ENCODE measurements at places on chromosomes 11 and 22. TPM values are rescaled to one million over a fixed set of nuclear protein-coding genes. Genes with fewer than 3 reads are reported as not detected.

DNA sequence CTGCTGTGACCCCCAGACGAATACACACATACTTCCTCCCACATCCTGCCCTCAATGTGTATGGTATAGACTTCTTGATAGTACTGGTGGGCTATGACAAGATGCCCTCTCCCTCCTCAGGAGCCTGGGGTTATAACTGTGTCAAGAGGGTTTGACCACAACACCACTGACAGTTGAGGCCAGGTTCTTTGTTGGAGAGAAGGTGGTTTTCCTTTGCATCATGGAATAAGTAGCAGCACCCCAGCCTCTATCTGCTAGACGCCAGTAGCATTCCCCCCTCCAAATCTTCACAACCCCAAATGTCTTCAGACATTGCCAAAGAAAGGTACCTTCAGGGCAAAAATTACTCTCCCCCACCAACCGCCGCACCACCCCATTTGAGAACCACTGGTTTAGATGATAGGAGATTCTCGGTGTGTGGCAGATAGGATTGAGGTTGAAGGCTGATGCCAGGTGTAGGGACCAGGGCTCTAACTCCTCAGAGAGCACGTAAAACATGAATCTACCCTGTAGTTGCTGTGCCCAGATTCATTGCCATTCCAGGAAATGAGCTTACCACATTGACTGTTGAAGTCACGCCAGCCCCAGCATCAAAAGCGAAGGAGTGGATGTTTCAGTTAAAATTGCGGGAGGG is 5.5 kb upstream of the MYO18B start:
- DNase-seq: peak; percentile 73

DNA sequence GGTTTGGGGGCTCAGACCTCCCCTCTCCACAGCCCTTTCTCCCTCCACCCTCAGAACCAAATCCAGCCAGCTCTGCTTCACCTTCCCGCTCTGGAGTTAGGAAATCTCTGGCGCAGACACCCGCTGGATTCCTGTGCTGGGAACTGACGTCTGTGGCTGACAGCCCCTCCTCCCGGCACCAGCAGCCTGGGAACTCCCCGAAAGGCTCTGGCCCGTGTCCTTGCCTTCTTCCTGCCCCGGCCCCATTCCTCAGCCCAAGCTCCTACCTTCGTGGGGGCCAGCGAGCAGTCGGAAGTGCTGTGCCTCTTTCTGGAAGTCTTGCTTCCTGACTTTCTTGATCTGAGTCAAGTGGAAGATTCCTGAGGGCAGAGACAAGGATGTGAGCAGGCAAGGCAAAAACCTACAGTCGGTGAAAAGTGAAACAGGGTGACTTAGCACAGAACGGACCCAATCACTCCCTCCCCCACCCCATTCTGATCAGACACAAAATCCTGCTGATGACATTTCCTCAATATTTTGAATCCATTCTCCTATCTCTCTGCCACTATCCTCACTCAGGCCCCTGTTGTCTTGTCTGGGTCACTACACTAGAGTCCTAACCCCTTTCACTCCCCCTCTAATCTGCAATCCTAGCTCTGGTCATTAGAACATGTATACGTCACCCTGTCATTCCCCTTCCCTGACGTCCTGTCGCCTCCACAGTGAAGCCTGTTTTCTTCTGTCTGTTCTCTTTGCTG is 34.1 kb downstream of the CHRDL2 start:
- no peak for DNase-seq

PARVG gene
- 61.7 TPM for total RNA-seq

GRCh38 chr11:86810288-86810687 is 9.9 kb downstream of the PRSS23 start:
- no peak for DNase-seq

Measured in activated CD4-positive, alpha-beta T cell treated with anti-CD3 and anti-CD28 coated beads for 36 hours (primary cell).